ENCODE measurements at places on chromosomes 5 and 9.

GRCh38 chr5:116454417-116454927, 120.2 kb downstream of the SEMA6A start:
- peak; percentile 54 for DNase-seq

DNA sequence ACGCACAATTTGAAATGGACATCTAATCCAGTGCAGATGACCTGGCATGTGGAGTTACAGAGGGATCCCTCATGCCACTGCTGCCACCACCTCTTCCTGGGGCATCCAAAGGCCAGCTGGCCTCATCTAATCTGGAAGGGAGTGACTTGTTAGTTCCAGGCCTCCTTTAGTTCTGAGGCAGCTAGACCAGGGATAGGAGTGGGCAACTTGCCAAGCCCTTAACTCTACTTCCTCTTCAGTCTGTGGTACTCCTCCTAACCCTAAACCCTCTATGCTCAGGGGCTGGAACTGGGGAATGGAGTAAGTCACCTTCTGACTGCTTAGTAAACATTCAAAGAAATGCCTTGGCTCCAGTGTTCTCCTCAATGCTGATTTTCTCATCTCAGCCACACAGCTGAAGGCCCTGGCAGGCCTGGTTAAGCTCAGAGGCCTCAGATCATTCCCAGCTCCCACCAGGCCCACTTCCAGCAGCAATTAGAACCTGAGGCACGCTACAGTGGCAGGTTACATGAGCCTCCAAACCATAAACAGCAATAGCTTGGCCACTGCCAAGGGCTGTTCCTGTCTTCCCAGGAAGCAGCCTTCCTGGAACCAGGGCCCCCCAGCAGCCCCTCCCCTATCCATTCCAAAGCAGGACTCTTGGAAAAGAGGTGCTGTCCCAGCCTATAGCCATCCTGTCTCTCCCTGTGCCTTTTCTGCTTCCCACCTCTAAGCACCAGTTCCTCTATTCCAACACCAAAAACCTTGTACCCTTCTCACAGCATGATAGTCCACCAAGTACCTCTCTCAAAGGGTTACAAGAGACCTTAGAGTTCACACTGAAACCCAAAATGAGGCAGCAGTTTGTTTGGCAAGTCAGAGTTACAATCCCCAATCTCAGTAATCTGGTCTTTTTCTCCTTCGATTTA, 2.0 kb downstream of the EIF4EBP3 start:
- DNase-seq, result no peak

DNA sequence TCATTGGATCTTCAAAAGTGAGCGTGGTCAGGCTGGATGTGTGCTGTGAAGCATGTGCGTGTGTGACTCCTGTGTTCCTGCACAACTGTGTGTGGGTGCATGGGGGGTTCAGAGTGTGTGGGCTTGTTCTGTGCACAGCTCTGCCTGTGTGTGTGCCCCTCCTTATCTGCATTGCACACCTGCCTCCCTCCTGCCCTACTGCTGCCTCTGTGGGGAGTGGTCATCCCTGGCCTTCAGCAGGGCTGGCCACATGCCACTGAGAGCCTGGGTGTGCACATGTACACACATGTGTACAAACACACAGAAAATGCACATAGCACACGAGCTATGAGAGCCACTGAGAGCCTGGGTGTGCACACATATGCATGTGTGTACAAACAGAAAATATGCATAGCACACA, 92.1 kb downstream of the CACNA1B start:
- no peak for DNase-seq

DNA sequence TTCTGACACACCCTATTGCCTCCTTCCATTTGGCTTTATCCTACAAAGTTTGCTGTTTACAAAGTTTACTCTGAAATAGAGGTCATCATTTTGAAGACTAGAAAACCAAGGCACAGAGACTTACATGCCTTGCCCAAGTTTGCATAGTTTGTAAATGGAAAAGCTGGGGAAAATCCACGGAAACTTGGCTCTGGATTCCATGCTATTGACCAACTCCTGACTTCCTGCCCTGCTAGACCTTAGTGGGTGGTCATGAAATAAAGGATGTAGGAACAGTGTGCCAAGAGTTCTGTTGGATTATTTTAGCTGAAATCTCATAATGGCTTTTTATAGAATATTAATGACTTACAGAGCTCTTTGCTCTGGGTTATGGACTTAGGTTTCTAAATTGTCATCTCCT, 69.5 kb downstream of the GRIA1 start:
- no peak for DNase-seq

All from HS-5 (cell line).